ENCODE measurements at places on chromosomes 1 and 21.

GRCh38 chr21:36111238-36111637 is 23.6 kb upstream of the CBR3 start:
- no peak for DNase-seq

DNA sequence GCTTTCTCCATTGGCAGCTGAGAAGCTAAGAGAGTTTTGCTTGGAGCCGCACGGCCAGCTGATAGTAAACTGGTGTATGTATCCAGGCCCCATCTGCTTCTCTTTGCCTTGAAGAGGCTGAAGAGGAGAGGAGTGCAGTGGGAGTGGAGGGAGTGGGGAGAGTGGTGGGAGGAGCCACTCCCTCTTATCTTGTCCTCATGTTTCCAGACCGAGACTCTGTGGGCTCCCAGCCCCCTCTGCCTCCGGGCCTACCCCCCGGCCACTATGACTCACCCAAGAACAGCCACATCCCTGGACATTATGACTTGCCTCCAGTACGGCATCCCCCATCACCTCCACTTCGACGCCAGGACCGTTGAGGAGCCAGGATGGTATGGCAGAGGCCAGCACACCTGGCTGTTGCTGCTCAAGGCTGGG is 6.0 kb upstream of the LRRC71 start:
- DNase-seq, result no peak

GRCh38 chr1:243758647-243759046 is 91.4 kb downstream of the AKT3 start:
- DNase-seq, result no peak

DNA sequence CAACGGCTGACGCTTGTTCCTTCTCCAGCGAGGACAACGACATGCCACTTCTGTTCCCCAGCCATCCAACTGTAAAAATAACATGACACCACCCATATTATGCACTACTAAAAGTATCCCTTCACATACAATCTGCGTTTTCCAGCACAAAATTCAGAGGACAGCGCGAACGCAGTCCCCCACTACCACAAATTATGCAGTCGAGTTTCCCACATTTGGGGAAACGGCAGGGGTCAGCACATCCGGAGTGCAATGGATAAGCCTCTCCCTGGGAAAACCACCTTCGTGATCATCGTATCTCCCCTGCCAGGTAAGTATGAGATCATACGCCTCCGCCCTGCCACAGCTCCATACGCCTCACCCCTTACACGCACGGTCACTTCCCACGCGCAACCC is 120.9 kb downstream of the PPIAL4G start:
- DNase-seq, result no peak

DNA sequence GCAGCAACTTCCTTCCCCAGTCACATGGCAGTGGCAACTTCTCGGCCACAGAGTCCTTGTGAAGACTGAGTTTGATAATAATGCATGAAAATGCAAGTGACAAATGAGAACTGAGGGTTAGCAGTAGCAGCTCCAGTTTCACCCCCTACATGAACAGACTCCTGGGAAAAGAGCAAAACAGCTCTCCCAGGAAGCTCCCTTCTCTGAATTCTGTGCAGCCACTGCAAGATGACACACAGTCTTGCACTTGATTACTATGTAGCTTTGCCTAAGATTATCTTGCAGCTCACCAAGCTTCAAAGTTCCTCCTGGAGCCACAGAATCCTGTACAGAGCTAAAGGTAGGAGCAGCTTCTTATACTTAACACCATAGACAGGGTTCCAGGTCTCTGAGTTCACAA is 4.7 kb downstream of the PGBD5 start:
- DNase-seq, result no peak

- DNase-seq, result no peak
These were observed 155.8 kb downstream of the DPYD start for GRCh38 chr1:97764991-97765390.

DNA sequence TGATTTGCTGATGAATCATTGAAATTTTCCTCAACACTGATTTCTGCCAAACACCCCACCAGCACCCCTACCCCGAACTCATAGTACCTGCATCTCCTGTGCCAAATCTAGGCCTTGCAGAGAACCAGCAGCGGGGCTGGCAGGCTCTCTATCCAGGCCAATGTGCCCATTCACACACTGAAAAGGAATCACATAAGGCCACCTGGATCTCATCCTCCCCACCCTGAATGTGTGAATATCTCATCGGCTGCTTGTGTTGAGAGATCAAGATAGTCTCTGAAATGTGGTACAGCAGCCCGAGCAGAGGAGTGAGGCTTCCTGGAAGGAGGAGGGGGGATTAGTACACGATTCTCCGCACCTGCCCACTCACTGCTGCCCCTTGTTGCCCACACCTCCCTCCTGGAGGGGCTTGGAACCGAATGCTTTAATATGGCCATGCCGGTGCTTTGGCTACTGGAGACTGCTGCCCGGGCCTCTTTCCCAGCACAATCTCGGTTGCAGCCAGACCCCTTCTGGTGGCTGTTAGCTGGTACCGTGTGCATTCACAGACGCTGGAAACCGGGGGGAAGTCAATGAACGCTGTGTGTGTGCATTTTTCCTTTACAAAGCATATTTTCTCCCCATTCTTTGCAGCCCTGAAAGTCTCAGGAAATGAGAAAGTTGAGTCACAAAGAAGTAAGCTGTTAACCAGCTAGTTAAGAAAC is 619.5 kb downstream of the MATN1 start:
- no peak for DNase-seq

DNA sequence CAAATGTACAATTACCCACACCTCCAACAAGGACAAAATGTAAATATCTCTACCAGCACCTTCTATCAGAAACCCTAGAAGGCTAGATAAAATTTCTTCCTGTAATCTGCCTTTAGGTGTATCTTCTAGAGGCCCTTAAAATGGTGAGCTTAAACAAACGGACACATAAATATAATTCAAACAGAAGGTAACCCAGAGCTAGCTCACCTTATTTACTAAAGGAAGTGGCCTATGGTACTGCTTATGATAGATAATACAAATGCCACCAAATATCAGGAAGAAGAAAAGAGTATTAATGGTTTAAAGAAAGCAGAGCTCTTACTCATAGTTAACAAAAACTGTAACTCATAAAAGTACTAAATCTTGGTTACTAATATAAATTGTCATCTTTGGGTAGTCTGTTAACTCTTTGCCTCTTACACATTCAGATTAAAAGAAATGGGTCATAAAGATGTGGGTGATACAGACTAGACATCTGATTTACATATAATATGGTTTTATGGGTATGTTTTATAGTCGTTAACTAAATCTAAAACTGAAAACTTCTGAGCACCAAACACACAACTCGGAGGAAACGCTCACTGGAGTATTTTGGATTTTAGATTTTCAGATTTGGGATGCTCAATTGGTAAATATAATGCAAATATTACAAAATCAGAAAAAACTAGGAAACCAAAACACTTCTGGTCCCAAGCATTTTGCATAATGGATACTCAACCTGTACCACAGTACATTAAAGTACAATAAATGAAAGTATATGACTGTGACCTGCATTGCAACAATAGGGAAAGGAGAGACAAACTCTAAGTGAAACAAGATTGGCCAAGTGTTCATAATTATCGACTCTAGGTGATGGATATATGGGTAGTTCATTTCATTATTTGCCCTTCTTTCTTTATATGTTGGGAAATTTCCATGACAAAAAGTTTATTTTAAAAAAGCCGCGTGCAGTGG is 23.2 kb downstream of the TRIT1 start:
- DNase-seq, result no peak

GRCh38 chr1:233347338-233347737 is 19.8 kb downstream of the MAP3K21 start:
- no peak for DNase-seq

GRCh38 chr1:235825229-235825628 is 41.5 kb downstream of the LYST start:
- no peak for DNase-seq

DNA sequence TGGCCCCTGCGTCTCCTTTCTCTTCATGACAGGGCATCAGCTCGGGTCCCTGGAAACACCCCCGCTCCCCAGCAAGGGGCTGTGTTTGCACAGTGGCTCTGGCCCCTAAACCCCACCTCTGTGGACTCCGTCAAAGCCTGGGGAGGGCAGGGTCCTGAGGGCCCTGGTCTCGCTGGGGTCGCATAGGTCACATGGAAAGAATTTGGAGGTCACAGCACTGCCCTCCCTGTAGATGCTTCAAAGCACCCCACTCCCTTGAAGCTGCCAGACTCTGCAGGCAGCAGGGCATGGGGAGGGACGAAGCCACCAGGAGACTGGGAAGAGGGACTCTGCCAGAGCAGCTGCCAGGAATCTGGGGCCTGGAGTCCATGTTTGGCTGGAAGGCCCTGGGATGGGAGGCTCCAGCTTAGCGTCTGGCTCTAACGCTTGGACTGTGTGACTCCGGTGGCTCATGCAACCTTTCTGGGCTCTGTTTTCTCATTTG is 36.6 kb upstream of the ECE1 start:
- no peak for DNase-seq

DNA sequence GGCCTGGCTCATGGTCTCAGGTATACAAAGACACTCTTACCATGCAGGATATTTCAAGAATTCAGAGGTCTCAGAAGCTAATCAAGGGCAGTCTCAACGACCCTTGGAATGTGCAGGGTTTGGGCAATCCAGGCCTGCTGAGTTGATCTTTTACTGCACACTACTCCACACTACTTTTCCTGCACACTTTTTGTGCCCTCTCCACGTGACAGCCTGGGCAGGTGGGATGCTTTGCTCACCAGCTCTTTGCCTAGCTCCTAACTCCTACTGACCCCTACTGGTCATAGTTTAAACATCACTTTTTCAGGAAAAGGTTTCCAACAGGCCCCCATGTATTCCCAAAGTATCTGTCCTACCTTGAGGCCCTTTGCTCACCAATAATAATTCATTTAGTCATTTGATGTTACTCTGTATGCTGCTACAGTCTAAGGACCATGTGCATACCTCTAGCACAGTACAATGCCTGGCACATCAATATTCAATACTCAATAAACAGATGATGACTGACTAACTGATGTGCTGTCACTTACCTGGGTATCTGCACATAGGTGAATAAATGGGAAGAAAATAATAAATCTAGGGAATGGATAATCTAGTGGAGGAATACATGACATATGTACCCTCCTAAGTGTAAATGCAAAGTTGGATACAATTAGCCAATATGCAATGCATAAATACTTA is 9.6 kb downstream of the DUSP23 start:
- no peak for DNase-seq
